ENCODE measurements at places on chromosomes 1 and 21.

DNA sequence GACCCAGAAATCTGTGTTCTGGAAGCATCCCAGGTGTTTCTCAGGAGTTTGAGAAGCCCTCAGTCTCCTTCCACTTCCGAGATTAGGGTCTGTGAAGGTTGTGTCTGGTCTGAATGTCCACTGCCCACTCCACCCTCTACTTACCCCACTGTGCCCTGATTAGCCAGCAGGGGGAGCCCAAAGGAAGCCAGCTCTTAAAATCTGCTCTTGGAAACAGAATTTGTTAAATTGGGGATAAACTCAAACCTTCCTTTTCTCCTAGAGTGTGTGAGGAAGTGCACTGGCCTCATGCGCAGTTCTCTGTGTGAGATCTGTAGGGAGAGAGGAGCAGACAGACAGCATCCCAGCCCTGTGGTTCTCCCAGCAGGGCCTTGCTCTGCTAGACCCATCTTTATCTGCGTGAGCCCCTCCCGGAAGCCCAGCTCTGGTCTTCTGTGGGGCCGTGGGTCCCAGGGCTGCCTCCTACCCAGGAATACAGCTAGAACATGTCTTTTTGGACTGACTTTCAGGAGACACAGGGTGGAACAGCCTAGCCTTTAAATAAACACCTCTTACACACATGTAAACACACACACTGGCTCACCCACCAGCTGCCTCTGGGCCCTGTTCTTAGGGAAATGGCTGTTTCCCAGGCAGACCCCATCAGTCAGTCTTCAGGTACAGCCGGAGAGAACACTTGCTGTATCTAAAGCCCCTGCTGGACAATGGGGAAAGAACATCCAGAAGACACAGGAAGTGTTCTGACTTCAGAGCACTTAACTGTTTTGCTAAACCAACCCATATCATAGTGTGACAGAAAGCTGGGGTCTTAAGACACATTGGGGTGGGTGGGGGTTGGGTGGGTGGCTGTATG, 52.2 kb downstream of the SMYD2 start:
- DNase-seq = peak; percentile 82

DNA sequence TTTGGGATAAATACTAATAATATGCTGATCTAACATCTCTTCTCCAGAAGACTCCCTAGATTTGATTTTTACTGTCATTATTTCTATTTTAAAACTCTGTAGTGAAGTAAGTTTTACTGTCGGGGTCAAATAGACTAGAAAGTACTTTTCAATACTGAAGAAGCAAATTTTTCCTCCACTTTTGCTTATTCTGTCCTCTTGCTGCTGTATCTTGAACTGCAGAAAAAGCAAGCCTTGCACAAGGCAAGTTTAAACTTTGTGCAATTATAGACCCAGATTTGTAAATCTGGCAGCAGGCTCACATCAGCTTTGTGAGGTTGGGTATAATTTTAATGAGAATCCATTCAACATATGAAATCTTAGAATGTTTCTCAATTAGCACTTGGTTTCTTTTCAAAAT, 151.1 kb upstream of the ETS2 start:
- no peak for DNase-seq

DNA sequence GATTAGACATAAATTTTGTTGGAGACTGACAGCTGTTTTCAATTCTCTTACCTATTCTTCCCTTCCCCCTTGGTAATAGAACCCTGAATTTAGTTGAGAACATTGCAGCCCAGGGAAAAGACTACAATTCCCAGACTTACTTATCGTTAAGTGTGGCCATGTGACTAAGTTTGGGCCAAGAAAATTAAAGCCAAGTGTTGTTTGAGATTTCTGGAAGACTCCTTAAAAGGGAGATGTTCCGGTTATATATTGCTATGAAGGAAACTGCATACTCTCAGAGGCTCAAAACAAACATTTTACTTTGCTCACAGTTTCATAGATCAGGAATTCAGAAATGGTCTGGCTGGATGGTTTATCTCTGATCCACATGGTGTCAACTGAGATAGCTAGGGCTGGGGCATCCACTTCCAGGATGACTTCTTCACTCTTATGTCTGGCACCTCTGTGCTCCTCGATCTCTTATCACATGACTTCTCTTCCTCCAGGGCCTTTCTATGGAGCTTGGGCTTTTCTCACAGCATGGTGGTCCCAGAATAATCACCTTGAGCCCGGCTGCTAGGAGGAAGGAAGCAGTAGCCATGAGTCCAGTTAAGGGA, 22.4 kb upstream of the CD34 start:
- no peak for DNase-seq

DNA sequence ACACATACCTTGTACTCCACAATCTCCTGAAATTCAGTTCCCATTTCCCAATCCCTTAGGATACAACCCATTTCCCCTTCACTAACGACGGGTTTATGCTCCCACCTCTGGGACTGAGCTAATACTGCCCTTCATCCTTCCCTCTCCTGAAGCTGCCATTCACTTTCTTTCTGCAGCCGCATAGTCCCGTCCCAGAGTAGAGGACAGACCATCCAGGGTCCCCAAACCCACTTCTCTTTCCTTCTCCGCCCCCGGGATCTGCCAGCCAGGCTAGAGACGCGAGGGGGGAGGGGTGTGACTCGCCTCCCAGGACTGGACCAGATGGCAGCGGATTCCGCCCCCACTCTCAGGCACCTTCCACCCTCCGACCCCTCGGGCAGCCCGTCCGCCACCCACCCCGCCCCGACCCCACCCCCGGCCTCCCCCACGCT, 679 bp downstream of the ABL2 start:
- peak; percentile 78 for DNase-seq

DNA sequence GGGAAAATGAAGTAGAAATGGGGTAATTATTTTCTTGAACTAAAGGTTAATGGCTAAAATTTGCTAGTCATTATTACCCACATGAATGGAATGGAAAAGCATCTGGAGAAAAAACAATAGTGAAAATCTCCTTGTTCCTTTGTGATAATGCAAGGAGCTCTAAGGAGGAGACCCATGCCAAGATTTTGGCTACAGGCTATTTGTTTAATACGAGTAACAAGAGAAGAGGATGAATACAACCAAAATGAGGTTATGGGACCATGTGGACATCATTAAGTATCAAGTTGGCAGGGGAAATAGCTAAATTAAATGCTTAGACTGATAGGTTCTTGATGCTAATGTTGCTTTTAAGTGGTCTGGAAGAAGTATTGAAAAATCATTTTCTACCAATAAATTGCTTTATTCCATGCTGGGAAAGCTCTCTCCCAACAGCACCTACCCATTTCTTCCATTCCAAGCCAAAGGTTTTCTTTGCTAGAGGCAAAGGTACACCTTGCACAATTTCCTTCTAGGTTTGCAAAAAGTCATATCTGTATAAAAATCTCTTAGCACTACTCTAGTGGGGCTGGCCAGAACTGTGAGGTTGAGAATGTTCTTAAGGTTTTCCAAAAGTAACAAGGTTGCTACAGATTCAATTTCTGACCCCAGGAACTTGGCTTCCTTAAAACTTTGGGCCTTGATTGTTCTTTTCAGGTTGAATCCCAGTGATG, 100.2 kb downstream of the SMYD2 start:
- no peak for DNase-seq

- DNase-seq = no peak
Observed at GRCh38 chr1:247431643-247432042, 15.7 kb downstream of the NLRP3 start.

DNA sequence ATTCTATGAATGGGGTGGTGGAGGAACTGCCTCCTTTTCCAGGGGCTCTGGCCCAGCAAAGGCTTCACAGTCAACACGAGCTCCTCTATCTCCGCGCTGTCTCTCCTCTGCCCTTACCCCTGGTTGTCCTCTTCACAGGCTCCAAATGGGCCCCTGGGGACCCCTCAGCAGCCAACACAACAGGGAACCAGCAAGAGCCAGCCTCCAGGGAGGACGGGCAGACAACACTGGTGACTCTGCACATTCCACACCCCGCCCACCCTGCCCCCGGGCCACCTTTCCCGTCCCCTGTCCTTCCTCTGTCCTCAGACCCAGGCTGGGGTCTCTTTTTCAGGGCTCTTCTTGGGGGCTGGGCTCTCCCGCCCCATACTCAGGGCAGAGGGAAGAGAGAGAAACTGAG, 17.5 kb upstream of the ETV3 start:
- no peak for DNase-seq

- no peak for DNase-seq
Observed at GRCh38 chr1:218461351-218461750, 116.2 kb downstream of the TGFB2 start.

GRCh38 chr1:202596638-202597037, 113.6 kb downstream of the SYT2 start:
- no peak for DNase-seq

DNA sequence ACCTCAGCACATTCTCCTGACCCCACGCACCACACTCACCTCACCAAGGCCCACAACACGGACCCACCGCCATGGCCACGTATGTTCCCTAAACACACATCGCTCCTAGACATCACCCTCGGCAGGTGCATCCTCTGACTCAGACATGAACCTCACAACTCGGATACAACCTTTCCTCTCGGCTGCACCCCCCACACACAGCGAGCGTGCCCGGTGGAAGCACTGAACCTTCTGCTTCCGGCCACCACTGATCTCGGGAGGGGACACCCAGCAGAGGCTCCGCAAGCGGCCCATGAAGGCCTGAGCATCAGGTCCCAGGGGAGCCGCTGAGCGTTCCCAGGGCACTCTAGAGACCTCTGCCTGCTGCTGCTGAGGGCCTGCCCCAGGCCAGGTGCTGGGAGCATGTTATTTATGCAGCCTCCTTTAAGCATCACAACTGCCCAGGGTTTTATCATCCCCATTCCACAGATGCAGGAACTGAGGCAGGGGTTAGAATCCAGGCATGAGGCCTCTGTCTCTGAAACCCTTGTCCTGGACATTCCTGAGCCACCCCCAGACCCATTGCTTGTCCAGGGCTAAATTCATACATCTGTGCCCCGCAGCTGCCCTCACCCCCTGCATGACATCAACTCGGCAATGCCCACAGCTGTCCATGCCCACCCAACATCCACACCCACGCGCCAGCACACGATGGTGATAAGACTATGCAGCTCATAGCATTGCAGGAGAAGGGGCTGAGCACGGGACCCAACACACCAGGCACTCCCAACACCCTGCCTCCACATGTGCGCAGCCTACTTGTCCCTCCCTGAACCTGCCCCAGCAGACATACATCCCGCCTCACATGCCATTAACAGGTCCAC, 27.0 kb downstream of the SDC3 start:
- peak; percentile 25 for DNase-seq

- no peak for DNase-seq
Observed at GRCh38 chr1:156821801-156822200, 5.2 kb upstream of the SH2D2A start.

GRCh38 chr1:64470665-64471217, 812 bp downstream of the CACHD1 start:
- DNase-seq = peak; percentile 83

GRCh38 chr1:3402258-3403010, 52.0 kb upstream of the ARHGEF16 start:
- no peak for DNase-seq

- DNase-seq = peak; percentile 91
Observed at GRCh38 chr1:17661546-17662157, 93.5 kb upstream of the ACTL8 start.

GRCh38 chr1:18175530-18176377, 68.2 kb downstream of the IGSF21 start:
- no peak for DNase-seq

DNA sequence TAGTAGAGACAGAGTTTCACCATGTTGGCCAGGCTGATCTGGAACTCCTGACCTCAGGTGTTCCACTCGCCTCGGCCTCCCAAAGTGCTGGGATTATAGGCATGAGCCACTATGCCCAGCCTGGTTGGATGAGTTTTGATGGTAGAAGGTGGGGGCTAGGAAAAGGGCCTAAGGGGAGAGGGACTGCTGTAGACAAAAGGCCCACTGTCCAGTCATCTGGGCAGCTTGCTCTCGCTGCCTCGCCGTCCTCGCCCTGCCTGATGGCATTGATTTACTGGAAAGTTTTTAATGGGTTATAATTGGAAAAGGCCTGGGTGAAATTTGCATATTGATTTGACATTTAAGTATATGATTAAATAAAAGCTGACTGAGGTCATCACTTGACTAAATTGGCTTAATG, 175.1 kb upstream of the CSF3R start:
- DNase-seq = no peak

- DNase-seq = no peak
Observed at GRCh38 chr1:90809093-90809492, 92.0 kb upstream of the BARHL2 start.

- no peak for DNase-seq
Observed at GRCh38 chr1:12009318-12009947, 9.9 kb upstream of the MIIP start.

DNA sequence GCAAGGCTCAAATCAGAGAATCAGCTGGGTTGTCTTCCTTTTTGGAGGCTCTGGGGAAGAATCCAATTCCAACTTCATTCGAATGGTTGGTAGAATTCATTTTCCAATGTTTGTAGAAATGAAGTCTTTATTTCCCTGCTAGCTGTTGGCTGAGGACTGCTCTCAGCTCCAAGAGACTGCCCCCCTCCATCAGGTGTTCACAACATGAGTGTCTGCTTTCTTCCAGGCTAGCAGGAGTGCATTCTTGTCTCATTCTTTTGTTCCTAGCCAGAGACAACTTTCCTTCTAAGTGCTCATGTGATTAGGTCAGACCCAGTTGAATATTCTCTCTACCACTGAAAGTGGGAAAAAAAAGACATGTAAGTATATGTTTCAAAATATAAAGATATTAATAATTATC, 95.2 kb downstream of the HLX start:
- no peak for DNase-seq

DNA sequence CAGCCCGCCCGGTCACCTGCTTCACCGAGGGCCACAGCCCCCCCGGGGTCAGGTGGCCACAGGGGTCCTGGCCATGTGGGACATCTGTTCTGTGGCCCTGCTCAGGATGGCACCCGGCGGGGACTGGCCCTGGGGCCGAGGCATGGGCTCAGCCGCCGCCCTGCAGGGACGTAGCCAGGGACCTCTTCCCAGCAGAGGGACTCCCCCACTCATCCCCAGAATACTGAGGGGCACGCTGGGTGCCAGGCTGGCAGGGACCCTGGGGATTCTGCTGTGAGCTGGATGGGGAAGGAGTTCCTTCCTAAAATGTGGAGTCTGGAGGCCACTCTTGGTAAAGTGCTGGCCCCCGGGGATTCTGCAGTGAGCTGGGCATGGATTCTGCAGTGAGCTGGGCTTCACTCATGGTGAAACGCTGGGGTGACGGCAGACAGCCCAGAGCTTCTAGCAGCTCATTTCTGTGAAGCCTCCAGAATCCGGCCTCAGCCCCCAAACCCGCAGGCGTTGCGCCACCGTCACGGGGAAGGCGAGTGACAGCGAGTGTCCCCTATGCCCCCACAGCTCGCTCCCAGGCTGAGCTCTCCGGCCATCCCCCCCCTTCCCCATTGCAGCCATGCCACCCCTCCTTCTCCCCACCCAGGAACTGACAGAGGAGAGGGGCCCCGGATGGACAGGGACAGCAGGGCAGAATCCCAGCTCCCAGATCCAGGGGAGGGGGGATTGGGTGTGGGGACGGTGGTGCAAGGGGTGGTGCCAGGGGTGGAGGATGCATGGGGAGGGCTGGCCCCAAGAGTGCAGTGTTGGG, 1.4 kb downstream of the ITGB2 start:
- no peak for DNase-seq

- no peak for DNase-seq
Observed at GRCh38 chr1:47390843-47391242, 25.2 kb upstream of the FOXE3 start.

GRCh38 chr1:63575340-63575826, 17.8 kb upstream of the PGM1 start:
- DNase-seq = peak; percentile 70

- DNase-seq = no peak
Observed at GRCh38 chr1:185567440-185567839, 166.8 kb upstream of the HMCN1 start.

GRCh38 chr1:223708001-223708359, 4.4 kb upstream of the CAPN2 start:
- DNase-seq = no peak

GRCh38 chr1:5311634-5312292, 657.4 kb downstream of the AJAP1 start:
- DNase-seq = peak; percentile 72

All from eye (tissue), 1 donor.